A549 treated with ZK216348 at 1 μM for 4 hours (cell line): ENCODE measurements at places on chromosomes 2 and 18. TPM values are rescaled to one million over a fixed set of nuclear protein-coding genes. Genes with fewer than 3 reads are reported as not detected.

The NOTO gene
- not detected in 5 replicates for total RNA-seq

The ICOS gene
- not detected in 5 replicates for total RNA-seq

The TMEM185B gene
- total RNA-seq = 41.4 to 57.1 TPM (median 46.8 TPM) in 5 replicates

The CKAP2L gene
- 10.2 to 20.6 TPM (median 14.9 TPM) in 5 replicates for total RNA-seq

The BCL11A gene
- total RNA-seq = 0.07 to 0.78 TPM (median 0.51 TPM) in 3 of 5 replicates, not detected in the others

The COLEC12 gene
- total RNA-seq = 0.02 to 0.05 TPM in 2 of 5 replicates, not detected in the others

The FBXO15 gene
- total RNA-seq = 0.45 to 0.92 TPM (median 0.81 TPM) in 5 replicates

The PRKAG3 gene
- total RNA-seq = not detected in 5 replicates

The CD28 gene
- not detected in 5 replicates for total RNA-seq

The STRN gene
- 11.8 to 21.2 TPM (median 16.1 TPM) in 5 replicates for total RNA-seq

The REEP1 gene
- 0.68 to 1.3 TPM (median 1.0 TPM) in 5 replicates for total RNA-seq

The TANC1 gene
- 6.1 to 10.0 TPM (median 8.9 TPM) in 5 replicates for total RNA-seq

The DLGAP1 gene
- 0.05 to 0.12 TPM (median 0.10 TPM) in 3 of 5 replicates, not detected in the others for total RNA-seq

The AOX1 gene
- 3.8 to 5.2 TPM (median 4.9 TPM) in 5 replicates for total RNA-seq

The FAP gene
- total RNA-seq = not detected in 5 replicates

The CMPK2 gene
- total RNA-seq = 0.54 to 1.6 TPM (median 1.2 TPM) in 5 replicates

The DPY30 gene
- 93.8 to 122 TPM (median 113 TPM) in 5 replicates for total RNA-seq

The FOXD4L1 gene
- 0.25 to 0.50 TPM (median 0.28 TPM) in 5 replicates for total RNA-seq

The RFTN2 gene
- not detected in 5 replicates for total RNA-seq

The MC4R gene
- total RNA-seq = not detected in 5 replicates

The HOXD12 gene
- not detected in 5 replicates for total RNA-seq
